ENCODE measurements at places on chromosomes 5 and 9.

GRCh38 chr9:89524963-89525362 is 27.1 kb upstream of the SEMA4D start:
- DNase-seq = no peak

- DNase-seq = no peak
Observed at GRCh38 chr5:34790069-34790468, 48.9 kb upstream of the TTC23L start.

DNA sequence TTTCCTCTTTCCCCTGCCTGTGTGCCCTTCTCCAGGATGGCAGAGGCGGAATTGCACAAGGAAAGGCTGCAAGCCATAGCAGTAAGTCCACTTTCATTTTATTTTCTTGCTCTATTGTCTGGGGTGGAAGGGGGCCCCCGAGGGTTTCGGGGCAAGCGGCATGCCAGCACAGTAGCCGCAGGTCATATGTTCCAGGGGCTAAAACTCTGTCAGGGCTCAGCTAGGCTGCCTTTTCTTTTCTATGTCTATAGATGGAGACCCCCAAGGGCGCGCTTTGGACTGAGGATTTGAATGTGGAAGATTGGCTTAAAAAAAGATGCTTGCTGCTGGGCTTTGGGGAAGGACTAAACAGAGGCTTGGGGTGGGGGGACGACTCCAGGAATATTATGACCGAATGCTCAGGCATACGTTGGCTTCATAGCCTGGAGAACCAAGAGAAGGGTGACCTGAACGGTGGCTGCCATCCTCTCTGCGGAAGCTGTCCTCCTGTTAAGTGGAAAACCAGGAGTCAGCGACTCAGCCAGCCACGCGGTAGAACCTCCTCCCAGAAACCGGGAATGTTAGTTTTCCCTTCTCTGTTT is 545 bp downstream of the PALM2AKAP2 start:
- no peak for DNase-seq

GRCh38 chr5:2167671-2168070 is 284.9 kb upstream of the IRX4 start:
- no peak for DNase-seq

DNA sequence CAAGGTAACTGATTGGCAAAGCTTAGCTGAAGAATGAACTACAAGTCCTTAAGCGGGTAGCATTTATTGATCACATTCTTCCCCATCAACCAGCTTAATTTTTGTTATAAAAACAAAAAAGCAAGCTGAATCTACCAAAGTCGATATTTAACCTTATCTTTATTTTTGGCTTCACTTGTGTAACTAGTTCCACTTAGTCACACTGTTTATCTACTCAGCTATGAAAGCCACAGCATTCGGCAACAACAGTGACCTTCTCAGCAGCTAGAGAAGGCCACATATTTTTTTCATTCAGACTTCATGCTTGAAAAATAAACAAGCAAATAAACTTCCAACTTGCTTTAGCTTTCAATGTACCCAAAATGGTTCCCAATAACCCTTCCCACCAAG is 69.4 kb downstream of the KLHL3 start:
- no peak for DNase-seq

- DNase-seq = no peak
Observed at GRCh38 chr5:53963958-53964357, 346.4 kb downstream of the ARL15 start.

DNA sequence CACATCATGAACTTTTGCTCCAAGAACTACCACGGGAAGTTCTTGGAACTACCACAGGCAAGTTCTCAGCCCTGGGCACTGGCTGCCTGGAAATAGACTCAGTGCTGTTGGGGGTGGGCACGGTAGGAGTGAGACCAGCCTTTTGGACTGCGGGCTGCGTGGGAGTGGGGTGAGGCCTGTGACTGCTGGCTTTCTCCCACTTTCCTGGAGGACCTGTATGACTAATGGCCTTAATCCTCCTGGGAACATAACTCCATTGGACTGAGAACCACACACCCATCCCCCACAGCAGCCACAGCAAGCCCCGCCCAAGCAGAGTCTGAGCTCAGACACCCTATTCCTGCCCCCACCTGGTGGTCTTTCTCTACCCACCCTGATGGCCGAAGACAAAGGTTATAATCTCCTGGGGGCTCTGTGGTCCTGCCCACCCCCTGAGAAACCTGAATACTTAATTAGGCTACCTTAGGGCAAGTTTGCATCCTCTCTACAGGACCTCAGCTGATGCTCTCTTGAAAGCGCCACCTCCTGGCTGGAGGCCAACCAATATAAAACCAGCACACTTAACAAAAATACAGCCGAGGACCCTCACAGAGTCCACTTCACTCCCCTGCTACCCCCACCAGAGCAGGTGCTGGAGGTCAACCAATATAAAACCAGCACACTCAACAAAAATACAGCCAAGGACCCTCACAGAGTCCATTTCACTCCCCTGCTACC is 112.6 kb downstream of the CACNA1B start:
- DNase-seq = no peak

GRCh38 chr9:68609901-68610415 is 69.3 kb upstream of the TMEM252 start:
- no peak for DNase-seq

- no peak for DNase-seq
Observed at GRCh38 chr5:35182910-35183535, 47.3 kb downstream of the PRLR start.

DNA sequence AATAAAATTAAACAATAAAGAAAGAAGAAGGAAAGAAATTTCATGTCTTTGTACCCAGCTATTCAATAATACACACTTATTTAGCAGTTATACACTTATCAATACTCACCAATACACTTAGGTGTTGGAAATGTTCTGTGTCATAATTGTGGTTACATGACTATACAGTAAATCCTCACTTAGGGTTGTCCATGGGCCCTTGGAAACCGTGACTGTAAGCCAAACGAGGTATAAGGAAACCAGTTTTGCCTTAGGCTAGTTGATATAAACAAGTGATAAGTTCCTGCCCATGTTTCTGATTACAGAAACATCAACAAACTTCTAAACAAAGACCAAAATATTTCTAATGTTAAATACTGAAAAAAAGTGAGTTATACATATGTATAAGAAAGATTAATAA is 10.0 kb upstream of the SLCO4C1 start:
- DNase-seq = no peak

DNA sequence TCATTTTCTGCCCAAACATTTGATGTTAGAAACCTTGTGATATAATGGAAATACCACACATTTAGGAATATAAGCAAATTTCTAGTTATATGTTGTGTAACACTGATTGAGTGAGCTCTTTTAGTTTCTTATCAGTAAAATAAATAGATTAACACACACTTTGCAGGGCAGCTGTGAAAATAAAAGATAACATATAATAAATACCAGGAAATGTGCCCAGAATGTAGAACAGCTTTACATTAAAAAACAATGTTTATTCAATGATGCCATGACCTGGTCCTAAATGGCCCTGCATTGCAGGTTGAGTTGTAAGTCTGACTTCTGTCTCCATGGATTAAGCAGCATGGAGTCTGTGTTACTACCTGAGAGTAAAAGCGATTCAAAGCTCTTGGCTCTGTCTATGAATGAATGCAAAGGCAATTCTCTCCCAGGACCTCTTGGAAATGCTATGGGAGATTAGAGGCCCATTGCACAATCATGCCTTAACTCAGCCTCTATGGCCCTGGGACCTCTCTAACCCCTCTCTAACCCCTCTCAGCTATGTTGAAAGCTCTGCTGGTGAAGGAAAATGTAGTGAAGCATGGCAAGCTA is 296.0 kb upstream of the ACTBL2 start:
- no peak for DNase-seq

GRCh38 chr5:167814040-167814439 is 477.4 kb upstream of the WWC1 start:
- DNase-seq = no peak
